Astrocyte (in vitro differentiated cells and primary cell): ENCODE measurements at places on chromosomes 2 and 18. TPM values are rescaled to one million over a fixed set of nuclear protein-coding genes. Genes with fewer than 3 reads are reported as not detected.
A peak's percentile ranks its signal among the peaks of the same experiment; 100 is the strongest.

DNA sequence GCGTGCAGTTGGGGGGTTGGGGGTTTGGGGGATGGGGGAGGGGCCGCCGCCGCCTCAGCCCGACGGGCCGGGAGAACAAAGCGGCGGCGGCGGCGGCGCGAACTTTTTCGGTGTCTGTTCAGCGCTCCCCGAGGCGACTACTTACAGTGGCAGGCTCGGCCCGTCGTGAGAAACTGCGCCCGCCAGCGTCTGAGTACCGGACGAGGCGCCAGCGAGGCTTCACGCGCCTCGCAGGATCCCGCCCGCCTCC is 172 bp downstream of the PRKD3 start:
- peak overlapping the region; percentile 94 for H3K4me3 ChIP-seq
- H3K4me1 ChIP-seq, result peaks cover 4% of the 10 kb centered on the region
- H3K36me3 ChIP-seq, result no peaks in the 10 kb centered on the region
- peak; percentile 43 for DNase-seq

GRCh38 chr2:101827246-101827645 is 129.7 kb downstream of the MAP4K4 start:
- DNase-seq, result peak; percentile 97
- peak overlapping the region; percentile 94 for H3K27ac ChIP-seq
- peak overlapping the region; percentile 0 for H3K4me3 ChIP-seq
- H3K4me1 ChIP-seq, result peaks cover 68% of the 10 kb centered on the region

DNA sequence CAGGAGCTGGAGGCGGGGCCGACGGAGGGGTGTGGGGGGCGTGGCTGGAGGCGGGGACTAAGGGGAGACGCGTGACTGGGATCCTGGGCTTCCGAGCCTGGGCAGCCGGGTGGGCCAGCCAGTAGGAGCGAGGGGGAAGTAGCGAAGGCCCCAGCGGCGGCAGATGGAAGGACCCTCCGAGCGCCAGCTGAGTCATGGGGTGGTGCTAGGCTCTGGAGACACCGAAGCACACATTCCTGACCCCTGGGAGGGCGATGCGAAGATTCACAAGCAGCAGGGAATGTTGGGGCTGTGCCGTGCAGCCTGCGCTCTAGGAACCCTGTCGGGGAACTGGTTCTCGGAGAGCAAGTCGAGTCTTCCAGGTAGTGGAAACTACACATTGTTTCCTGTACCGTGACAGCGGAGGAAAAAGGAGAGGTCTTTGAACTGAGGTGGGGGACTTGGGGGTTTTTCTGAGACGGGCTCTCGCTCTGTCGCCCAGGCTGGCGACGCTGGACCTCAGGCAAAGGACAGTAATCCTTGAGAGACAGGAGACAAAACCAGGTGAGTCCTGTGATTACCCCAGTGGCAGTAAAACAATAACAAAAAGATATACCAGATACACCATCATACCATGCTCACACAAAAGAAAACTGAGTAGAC is 650 bp upstream of the AFG3L2 start:
- H3K4me3 ChIP-seq, result peak overlapping the region; percentile 81
- DNase-seq, result no peak
- H3K27me3 ChIP-seq, result no peaks in the 10 kb centered on the region
- H3K4me1 ChIP-seq, result peaks cover 22% of the 10 kb centered on the region
- peak overlapping the region; percentile 96 for H3K27ac ChIP-seq

GRCh38 chr2:1353543-1353942 is 59.7 kb upstream of the TPO start:
- no peaks in the 10 kb centered on the region for H3K4me1 ChIP-seq
- no peak for DNase-seq
- no peaks in the 10 kb centered on the region for H3K27me3 ChIP-seq
- no peak overlapping the region for H3K27ac ChIP-seq
- no peaks in the 10 kb centered on the region for H3K36me3 ChIP-seq

- DNase-seq, result no peak
- no peaks in the 10 kb centered on the region for H3K27me3 ChIP-seq
- H3K4me3 ChIP-seq, result no peak overlapping the region
Observed at GRCh38 chr2:126317790-126318431, 338.0 kb upstream of the GYPC start.

The DPY30 gene
- 63.7 and 71.1 TPM in 2 replicates for total RNA-seq

- no peak overlapping the region for H3K4me3 ChIP-seq
- peak overlapping the region; percentile 91 for H3K27ac ChIP-seq
- no peaks in the 10 kb centered on the region for H3K27me3 ChIP-seq
Observed at GRCh38 chr18:23719634-23720201, 30.5 kb downstream of the LAMA3 start.

The RGPD5 gene
- total RNA-seq, result 34.7 and 41.1 TPM in 2 replicates

The CIDEA gene
- 0.43 TPM in 1 of 2 replicates, not detected in the other for total RNA-seq
